CD4-positive, alpha-beta T cell treated with Interferon gamma for 1 hour (primary cell): ENCODE measurements at places on chromosomes 2 and 18.

GRCh38 chr2:205814039-205814364 lies 131.7 kb downstream of the NRP2 start:
- no peak for DNase-seq

- DNase-seq, result no peak
Measured at GRCh38 chr2:188937228-188938220, 36.6 kb upstream of the COL3A1 start.

DNA sequence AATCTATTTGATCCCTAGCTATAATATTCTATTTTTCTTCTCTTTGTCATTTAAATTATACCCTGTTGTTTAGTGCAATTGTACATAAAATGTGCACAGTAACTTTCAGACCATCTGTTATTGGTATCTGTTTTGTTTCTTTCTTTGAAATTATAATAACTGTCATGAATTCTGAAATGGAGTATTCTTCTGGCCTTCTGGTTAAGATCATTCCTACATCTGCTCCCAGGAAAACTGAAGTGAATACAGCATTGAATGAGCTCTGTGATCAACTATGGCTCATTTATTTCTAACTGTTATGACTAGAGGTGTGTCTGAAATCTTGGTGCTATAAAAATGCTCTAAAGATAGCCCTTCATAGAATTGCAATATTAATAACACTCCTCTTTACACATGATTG lies 788.4 kb upstream of the TMEFF2 start:
- no peak for DNase-seq

GRCh38 chr2:107383691-107384090 lies 443.0 kb upstream of the RGPD4 start:
- DNase-seq, result no peak

GRCh38 chr2:102294802-102295489 lies 16.4 kb upstream of the IL1RL1 start:
- DNase-seq, result no peak
